ENCODE measurements at places on chromosomes 6 and 20. TPM values are rescaled to one million over a fixed set of nuclear protein-coding genes. Genes with fewer than 3 reads are reported as not detected.

- no peak for DNase-seq
These were observed 615 bp upstream of the NTSR1 start for GRCh38 chr20:62707921-62708521.

GRCh38 chr6:76984572-76984971 is 478.7 kb downstream of the HTR1B start:
- no peak for DNase-seq

The LGSN gene
- not detected for total RNA-seq

DNA sequence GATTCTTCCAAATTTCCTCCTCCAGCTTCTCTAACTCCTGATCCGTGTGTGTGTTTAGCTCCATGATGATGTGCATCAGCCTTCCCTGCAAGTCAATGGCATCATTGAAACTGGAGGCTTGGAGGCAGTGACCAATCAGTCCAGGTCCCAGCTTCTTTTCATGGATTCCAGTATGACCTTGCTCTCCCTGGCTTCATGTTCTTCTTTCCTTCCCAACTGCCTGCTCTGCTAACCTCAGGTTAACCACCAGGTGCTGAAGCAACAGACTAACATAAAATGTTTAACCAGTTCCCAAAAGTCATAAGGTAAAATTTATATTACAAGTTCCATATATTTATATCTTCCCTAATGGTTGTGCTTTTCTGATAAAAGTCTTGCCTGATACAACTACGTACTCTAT is 512.8 kb upstream of the EPHA7 start:
- DNase-seq, result no peak

The CST1 gene
- total RNA-seq, result not detected

- DNase-seq, result peak; percentile 85
These were observed 60.8 kb downstream of the ERMARD start for GRCh38 chr6:169812257-169812644.

DNA sequence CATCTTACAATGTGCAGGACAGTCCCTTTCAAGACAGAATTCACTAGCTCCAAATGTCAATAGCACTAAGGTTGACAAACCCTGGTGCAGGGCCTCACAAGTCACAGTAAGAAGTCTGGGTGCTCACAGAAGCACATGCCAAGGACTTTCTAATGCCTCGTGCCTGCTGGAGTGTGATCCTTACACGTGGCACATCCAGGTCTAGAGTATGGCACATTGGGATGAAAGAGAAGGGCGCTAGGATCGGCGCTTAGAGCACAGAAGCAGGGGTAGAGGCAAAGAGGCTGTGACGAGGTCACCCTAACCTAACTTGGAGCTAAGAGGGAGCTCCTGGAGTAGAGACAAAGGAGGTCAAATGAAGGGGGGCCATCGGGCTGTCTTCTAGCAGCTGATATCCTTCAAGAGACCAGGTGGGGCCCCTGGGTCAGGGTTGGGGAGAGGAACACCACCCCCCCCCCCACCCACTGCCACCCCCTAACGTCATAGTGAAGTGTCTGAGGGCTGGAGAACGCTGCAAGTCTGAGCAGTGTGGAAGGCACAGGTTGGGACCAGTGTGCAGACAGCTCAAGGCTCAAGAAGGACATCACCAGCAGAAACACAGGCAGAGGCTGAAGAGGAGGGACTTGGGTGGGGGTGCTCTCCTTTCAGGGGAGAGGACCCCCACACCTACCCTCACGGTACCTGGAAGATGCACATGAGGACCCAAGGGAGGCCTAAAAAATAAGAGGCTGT is 97.8 kb upstream of the MRPS10 start:
- no peak for DNase-seq

- no peak for DNase-seq
These were observed 28.6 kb upstream of the PBOV1 start for GRCh38 chr6:138246650-138247440.

The RGS17 gene
- 4.6 TPM for total RNA-seq

GRCh38 chr6:15330174-15330944 is 84.5 kb downstream of the JARID2 start:
- DNase-seq, result no peak

- no peak for DNase-seq
These were observed 129.2 kb upstream of the PRND start for GRCh38 chr20:4592316-4593148.

The ABCC10 gene
- 22.0 TPM for total RNA-seq

DNA sequence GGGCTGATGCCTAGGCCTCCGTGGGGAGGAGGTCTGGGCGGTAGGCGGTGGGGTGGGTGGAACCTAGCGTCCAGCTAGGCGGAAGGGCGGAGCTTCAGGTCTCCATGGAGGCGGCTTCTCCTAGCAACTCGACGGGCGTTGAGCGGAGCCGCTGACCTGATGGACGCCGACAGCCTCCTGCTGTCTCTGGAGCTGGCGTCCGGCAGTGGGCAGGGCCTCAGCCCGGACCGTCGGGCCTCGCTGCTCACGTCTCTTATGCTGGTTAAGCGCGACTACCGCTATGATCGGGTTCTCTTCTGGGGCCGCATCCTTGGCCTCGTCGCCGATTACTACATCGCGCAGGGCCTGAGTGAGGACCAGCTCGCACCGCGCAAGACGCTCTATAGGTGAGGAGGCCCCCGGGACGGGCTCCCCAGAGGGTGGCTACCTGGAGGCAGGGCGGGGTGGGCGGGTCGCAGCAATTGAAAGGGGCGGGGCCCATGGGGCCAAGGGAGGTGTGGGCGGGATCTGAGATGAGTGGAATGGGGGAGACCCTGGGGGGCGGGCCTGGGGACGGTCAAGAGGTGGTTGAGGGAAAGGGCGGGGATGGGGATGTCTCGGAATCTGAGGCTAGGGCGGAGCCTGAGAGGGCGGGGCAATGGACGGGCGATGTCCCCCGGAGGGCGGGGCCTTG is at the start of gene RSPH9:
RSPH9 (plus strand) TSS at position 97 of the 673 bp plus-strand sequence; CDS start at position 160, 63 bp downstream.
- no peak for DNase-seq

The MUC21 gene
- total RNA-seq, result not detected

GRCh38 chr6:69555088-69555638 is 241.6 kb downstream of the LMBRD1 start:
- DNase-seq, result no peak

- DNase-seq, result peak; percentile 45
These were observed 691 bp upstream of the ANGPT4 start for GRCh38 chr20:916825-917224.

DNA sequence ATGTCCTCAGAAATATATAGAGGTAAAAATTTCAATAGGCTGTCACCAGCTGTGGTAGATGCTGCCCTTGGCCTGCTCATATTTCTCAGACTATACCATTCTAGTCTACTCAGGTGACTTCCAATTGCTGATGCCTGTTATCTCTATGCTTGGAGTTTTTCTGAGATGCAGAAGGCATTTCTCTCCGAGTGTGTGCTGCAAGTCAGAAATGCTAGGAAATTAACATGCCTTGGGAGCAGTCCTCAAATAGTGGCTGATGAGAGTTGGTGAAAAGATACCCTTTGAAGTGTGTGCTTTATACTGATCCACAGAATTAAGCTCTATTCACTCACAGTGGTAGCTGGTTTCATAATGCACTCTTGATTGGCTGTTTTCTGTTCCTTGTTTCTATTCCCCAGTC is 43.2 kb upstream of the PKIB start:
- no peak for DNase-seq

- DNase-seq, result no peak
These were observed 133.1 kb upstream of the MLN start for GRCh38 chr6:33936886-33937285.

DNA sequence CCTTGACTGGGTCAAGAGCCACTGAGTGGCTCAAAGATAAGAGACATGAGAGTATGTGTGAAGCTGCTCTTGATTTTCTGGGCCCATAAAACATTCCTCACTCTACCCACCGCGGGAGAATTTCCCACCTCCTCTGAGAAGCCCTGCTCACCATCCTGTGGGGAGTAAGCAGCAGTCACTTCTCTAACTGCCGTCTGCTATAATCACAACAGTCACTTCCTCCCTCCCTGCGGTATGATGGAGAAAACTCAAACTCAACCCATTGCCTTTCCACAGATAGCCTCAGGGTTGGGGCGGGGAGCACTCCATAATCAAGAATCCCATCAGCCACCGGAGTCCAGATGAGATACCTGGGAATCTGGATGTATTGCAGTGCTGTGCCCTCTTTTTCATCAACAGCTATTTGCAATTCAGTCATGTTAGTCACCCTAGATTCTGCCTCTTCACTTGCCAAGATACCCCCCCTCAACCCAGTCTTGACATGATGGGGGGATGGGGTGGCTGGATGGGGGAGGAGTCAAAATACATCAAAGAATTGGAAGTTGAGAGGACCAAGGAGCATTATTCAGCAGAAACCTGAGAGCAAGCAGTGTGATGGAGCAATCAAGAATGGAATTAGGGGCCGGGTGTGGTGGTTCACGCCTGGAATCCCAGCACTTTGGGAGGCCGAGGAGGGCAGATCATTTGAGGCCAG is 5.1 kb downstream of the MOCS1 start:
- DNase-seq, result no peak

DNA sequence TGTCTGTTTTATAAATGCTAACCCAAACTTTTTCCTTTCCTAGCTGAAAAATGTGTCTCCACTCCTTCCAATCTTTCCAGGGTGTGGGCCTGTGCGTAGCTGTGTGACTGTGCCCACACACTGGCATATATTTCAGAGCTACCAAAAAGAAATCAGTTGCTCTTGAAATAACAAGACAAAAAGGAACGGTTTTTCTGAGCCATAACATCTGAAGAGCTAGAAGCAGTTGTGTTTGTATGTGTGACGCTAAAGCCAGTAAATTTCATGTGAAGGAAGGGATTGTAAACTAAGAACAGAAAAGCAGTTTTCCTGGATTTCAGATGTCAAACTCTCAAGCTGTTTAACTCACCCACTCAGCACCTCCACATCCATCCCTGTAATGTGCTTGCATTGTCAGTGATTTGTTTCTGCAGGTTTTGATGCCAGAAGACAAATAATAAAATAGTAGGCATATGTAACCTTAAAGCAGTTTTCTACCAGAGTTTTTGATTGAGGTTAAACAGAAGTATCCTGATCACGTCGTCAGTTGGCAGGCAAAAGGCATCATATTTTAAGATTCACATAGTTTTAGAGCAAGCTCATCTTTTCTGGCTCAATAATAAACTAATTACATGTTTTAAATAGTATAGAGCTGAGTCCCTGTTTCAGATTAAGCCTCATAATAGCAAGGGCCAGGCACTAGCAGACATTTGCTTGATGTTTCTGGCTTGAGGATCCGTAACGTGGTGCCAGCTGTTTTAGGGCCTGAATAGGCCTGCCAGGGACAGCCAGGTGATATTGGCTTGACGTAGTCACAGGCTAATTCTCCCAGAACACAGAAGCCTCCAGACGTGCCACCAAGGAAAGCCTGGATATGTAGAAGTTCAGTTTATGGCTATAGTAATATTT is 90.9 kb downstream of the FOXO3 start:
- DNase-seq, result no peak

The IRAK1BP1 gene
- 2.5 TPM for total RNA-seq

GRCh38 chr20:15916623-15917022 is 656.6 kb downstream of the KIF16B start:
- no peak for DNase-seq

DNA sequence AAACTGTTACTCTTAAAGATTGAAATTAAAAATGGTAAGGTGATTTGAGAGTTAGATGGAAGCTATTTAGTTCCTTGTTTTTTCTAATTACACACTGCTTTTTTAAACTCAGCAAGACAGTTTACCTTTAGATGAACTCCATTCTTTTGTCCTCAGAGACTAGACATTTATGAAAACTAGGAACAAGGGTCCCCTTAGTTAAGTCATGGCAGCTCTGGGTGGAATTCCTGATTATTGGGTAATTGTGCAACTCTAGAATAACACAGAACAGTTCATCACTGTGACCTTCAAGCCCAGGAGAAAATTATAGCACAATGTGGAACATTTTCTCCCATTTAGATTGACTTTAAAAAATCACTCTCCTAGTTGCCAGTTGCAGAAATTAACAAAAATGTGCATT is 251.7 kb downstream of the NKAIN2 start:
- no peak for DNase-seq

GRCh38 chr6:4308364-4308763 is 173.0 kb upstream of the ECI2 start:
- no peak for DNase-seq

GRCh38 chr6:24522228-24523176 is 27.7 kb downstream of the ALDH5A1 start:
- no peak for DNase-seq

GRCh38 chr20:64261138-64261537 is 5.6 kb downstream of the PCMTD2 start:
- DNase-seq, result no peak

DNA sequence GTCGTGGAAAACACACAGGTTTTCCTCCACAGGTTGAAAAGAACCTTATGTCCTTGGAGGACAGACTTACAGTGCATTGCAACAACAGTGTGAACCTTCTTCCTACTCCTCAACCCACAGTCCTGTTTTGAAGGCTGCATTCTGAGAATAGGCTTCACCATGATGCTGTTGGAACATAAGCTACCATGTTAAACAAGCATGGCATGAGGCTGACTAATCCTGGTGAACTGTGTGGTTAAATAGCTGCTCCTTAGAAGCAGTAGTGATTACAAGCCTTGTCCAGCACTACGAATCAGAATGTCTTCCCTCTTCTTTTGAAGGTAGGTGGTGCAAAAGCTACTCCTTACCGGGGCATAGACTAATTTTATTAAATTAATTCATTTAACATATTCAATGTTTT is 368.5 kb upstream of the EPHA7 start:
- no peak for DNase-seq

All from mesenteric fat pad (tissue), 1 donor.